Activated naive CD4-positive, alpha-beta T cell (primary cell): ENCODE measurements at places on chromosomes 12 and 14.

DNA sequence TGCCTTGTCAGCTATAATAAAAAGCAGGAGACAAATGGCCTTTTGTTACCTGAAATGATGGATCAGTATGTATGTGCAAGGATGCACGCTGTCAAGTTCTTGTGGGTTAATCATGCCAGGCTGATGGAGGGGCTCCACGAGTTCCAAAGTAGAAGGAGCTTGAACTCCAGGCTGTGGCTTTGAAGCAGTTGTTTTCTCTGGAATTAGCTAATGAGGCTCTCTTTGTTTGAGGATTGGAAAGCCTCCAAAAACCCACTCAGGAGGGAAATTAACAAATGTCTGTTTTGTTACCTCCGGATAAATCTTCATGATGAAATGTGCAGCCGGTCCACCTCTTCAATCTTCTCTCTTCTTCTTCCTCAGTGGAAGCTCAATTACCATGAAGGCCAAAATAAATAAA lies 605.5 kb downstream of the DIO2 start:
- no peak for DNase-seq

DNA sequence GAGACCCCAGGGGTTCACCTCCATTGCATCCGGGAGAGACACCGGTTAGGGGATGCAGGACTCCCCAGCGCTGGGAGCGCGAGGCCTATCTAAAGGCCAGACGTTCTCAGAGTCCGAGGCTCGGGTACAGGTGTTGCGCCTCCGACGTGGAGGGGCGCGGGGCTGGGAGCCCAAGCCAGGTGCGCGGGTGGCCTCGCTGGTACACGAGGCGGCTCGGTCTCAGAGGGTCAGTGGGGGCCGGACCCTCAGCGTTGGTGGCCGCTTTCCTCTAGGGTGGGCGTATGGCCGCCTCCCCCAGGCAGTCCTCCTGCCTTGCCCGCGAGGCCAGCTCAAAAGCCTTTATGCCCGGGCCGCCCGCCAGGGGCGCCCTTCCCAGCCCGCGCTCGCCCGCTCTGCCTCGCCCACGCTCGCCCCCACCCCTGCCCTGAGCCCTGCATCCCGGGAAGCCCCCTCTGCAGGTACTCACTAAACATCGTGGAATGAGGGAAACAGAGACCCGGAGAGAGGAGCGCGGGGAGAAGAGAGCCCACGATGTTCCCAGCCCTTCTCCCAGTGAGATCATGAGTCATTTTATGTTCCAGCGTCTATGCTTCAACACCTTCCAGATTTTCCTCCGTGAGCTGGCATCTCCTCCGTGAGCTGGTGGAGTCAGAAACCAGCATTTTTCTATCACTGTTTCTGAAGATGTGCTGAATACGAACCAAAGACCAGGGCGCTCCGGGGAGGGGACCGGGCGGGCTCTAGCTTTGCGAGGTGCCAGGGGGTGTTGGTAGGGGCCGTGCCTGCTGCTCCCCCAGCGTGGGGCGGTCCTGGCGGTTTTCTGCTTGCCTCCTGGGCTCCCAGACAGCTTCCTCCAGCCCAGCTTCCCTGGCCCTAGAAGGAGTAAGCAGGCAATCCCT lies 73.8 kb downstream of the DIO3 start:
- DNase-seq = no peak

DNA sequence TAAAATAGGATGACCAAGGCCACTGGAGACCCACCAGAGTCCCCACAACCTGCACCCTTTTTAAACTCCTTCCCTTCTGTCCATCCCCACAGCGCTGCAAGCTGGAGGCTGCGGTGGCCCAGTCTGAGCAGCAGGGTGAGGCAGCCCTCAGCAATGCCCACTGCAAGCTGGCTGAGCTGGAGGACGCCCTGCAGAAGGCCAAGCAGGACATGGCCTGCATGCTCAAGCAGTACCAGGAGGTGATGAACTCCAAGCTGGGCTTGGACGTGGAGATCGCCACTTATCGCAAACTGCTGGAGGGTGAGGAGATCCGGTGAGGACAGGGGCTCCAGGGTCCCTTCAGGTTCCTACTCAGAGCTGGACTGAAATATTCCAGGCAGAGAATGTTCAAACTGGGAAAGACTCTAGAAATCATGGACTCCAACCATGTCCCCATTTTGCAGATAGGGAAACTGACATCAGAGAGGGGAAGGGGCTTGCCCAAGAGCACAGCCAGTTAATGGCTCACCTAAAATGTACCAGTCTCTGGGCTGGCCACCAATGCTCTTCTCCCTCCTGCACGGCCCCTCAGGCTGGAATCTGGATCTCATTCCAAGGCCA lies 17.2 kb downstream of the KRT85 start:
- DNase-seq = no peak

- no peak for DNase-seq
Observed at GRCh38 chr12:11901701-11902524, 168.8 kb upstream of the BCL2L14 start.

DNA sequence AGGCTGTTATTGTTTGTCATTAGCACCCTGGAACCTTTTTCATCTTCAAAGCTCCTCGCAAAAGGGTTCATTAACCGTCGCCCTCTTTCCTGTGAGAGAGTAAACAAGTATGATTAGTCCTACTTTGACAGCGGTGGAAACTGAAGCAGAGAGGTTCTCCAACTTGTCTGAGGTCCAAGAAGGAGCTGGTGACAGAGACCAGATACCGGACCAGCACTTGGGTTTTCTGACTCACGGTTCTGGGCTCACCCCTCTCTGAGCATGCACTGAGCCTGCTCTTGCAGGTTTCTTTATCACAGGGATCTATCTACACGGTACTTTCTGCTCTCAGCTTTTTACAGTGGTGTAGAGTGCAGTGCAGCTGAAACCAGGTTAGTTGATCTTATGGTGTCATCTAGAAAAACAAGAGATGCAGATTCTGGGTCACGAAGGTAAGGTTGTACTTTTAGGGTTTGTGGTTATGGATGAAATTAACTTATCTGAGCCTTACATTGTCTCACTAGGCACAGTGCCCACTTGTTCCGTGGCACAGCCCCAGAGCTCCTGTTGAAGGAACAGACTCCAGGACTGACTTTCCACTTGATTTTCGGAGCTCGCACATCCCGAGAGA lies 62.1 kb downstream of the PPP2R5C start:
- no peak for DNase-seq

DNA sequence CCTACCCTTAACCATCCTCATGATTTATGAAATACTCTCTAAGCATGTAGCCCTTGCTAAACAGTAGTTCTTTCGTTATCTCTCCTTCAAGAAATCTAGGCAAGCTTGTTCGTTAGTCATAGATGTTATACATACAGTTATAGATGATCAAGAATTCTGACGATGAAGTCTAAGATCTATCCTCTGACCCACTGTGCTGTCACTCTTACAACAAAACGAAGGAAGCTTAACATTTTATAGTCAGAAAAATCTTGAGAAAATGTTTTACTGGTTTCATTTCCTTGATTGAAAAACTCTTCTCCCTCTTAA lies 68.9 kb downstream of the SPPL3 start:
- no peak for DNase-seq

DNA sequence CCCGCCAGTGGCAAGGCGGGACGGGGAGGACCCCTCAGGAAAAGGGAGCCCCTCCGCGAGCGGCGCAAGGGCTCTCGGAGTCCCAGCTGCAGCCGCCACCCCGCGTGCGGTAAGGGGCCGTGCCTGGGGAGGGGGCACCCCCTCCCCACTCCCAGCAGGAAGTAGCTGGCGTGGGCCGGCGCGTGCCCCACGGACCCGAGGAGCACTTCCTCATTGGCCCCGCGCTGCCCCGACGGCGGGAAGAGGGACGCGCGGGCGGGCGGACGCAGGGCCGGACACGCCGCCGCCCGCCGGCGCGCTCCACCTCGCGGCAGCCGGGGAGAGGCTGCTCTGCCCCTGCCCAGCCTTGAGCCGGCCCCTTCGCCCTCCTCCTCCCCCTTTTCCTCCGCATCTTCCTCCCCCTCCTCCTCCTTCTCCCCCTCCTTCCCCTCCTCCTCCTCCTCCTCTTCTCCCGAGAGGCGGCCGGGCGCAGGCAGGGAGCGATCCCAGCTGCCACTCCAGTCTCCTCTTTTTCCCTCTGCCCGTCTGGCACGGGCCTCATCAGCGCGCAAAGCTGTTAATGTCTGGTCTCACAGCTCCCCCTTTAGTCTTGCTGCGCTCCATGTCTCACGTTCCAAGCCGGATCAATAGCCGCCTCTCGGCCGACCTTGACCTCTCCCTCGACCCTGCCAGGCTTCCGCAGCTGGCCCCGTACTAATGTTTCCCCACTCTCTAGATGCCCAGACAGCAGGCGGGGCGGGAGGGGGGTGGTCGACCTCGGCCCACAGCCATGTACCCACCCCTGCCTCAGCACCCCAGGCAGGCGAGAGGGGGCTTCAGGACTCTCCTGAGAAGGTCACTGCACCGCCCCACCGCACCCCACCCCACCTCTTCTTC lies 2.6 kb upstream of the BCL11B start:
- no peak for DNase-seq

DNA sequence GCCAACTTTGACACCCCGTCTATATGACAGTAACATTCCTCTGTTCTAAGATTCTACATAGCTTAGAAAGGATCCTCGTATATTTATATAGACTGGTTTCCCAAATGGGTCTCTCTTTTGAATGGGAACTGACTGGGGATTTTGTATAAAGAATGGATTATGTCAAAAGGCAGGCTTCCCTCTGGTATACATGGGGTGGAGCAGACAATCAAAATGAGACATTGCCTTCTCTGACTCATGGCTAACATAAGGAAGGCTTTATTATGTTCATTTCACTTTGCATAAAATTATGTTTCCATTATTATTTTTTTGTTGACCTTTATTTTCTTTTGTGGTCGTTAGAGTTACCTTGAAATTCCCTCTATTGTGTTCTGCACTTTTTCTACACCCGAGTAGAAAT lies 211.1 kb downstream of the ALG10B start:
- DNase-seq = no peak

- peak; percentile 77 for DNase-seq
Observed at GRCh38 chr12:110826592-110827200, 20.1 kb upstream of the CCDC63 start.
